GM12891 (cell line): ENCODE measurements at places on chromosomes 1 and 21.

DNA sequence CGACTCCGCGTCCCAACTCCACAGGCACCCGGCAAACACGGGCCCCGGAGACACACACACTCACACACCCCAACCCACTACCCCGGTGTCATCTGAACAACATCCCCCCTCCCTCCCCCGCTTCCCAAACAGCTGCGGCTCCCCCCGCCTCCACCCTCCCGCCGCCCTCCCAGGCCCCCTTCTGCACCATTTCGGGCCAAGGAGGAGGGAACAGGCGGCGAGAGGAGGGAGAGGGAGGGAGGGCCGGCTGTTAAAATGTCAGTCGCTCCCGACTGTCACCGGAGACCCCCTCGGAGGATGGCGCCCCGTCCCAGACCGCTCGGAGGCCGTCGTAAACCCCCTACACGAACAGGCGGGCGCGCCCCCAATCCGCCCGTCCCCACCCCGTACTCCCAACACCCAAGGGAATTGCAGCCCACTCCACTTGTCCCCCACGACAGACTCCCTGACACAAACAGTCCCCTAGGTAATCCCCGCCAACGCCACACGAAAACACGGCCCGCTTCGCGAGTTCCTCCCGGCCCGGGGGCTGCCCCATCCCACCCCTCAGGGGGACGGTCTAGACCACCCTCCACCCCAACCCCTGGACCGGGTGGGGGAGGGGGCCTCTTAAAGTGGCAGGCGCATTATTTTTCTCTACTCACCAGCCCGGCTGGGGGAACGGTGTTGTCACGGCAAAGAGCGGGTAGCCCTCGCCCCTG is 583 bp downstream of the MEF2D start:
- no peak for DNase-seq

DNA sequence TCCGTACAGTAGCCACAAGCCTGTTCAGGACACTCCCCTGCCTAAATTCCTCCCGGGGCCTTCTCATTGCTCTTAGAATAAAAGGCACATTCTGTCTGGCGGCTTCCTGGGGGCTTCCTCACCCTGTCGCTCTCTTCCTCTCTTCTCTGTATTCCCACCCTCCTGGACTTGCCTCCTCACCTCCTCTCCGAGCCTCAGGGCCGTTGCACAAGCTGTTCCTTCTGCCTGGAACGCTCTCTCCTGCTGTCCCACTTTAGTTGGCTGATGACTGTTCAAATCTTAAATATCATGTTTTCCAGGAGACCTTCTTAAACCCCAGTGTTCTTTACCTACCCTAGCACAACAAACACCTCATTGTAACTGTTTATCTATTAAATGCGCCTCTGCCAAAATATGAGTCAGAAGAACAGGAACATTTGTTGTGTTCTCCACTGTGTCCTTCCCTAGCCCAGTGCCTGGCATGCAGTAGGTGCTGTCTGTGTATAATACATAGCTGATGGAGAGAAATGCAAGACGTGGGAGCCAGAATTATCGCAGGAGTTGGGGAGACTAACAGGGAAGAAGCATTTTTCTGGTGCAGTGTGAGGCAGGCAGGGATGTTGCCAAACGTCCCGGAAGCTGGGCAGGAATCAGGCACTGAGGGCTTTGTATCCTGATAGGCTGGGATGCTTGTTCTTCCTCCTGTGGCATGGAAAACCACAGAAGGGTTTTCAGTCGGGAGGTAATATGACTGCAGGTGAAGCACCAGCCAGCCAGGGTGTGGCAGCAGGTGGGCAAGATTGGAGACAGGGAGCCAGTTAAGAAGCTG is 24.1 kb upstream of the THRAP3 start:
- no peak for DNase-seq

- no peak for DNase-seq
Observed at GRCh38 chr1:51325878-51326755, 4.2 kb downstream of the TTC39A start.

GRCh38 chr21:15837645-15838044 is 107.9 kb downstream of the USP25 start:
- no peak for DNase-seq

DNA sequence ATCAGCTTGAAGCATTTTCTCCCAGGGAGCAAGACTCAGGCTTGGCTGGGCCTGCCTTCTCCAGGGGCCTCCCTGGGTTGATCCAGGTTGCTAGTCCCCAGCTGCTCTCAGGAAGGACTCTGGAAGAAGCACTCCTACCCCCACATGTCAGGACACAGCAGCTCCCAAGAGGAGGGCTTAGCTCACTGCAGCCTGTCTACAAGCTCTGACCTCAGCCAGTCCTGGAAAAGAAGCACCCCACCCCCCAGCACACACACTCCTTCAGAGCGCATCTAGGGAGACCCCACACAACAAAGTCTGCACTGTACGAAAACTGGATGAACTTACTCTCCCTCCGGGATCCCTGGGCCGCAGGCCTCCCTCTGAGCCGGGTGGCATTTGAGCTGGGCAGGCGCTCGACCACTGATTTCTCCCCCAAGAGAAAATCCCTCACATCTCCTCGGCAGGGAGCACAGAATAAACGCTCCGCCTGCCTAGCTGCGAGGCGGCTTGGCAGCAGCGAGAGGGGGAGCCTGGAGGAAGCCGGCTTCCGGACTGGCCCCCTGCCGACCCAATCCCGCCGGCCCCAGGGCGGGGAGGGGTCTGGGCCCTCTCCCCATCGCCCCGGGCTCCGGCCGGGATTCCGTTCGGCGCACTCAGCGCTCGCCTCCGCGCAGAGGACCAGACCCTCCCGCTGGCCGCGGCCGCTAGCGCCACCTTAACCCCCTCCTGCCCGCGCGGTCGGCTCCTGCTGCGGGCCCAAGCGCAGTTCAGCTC is at the start of gene KCNA2:
Gene KCNA2, minus strand, starts transcription at position 458 of the 756 bp plus-strand sequence. CDS start 1,576 bp downstream, outside the sequence.
- DNase-seq: no peak

GRCh38 chr1:177772386-177772960 is 197.4 kb downstream of the SEC16B start:
- no peak for DNase-seq

DNA sequence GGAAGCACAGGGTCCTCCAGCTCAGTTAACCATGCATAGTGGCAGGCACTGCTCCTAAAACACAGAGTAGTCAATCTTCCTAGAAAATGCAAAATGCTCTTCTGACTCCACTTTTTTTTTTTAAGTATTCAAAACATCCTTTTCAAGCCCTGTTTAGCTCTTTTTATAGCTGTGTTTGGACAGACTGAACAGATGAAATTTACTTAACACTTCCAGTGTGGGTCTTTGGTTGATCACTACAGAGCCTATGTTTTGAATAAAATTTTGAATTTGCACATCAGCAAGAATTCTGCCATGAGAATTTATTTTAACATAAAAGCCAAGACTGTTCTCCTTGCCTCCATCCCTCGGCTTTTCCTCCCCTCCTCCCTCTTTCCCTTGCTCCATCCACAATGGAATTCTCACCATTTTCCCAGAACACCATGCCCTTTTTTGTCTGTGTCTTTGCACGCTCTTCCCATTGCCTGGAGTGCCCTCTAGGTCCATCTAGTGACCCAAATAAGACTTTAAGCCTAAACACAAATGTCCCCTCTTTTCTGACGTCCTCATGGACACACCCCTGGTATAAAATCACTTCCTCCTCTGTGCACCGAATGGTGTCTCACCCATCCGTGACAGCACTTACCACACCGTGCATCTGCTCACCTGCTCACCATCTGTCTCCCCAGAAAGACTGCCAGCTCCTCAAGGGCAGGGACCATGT is 24.0 kb upstream of the CPT2 start:
- peak; percentile 53 for DNase-seq

DNA sequence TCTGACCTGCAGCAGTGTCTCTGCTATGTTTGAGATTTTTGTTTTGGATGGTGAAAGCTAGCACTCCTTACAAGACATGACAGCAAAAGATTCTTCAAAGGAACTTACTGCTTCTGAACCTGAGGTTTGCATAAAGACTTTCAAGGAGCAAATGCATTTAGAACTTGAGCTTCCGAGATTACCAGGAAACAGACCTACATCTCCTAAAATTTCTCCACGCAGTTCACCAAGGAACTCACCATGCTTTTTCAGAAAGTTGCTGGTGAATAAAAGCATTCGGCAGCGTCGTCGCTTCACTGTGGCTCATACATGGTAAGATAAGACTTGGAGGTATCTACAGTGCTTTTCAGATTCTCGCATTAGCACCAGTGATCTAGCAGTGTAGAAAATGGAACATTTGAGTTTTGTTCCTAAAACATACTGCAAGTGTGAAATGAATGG is 200.2 kb downstream of the PDE4B start:
- no peak for DNase-seq

DNA sequence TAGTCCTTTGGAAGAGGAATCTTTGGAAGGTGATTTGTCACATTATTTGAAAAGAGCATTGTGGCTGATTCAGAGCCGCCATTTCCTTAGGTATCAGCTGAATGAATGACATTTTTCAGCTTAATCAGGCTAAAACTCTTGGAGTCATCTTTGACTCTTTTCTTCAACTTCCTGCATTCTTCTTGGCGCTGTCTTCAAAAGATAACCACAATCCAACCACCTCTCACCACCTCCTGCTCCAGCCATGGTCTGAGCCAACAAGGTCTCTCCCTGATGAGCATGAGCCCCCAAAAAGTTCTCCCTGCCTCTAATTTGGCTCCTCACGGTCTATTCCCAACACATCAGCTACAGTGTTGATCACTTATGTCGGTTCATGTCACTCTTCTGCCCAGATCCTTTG is 297.6 kb upstream of the RUNX1 start:
- DNase-seq: no peak

GRCh38 chr1:241822846-241823245 is 25.2 kb upstream of the EXO1 start:
- DNase-seq: no peak

DNA sequence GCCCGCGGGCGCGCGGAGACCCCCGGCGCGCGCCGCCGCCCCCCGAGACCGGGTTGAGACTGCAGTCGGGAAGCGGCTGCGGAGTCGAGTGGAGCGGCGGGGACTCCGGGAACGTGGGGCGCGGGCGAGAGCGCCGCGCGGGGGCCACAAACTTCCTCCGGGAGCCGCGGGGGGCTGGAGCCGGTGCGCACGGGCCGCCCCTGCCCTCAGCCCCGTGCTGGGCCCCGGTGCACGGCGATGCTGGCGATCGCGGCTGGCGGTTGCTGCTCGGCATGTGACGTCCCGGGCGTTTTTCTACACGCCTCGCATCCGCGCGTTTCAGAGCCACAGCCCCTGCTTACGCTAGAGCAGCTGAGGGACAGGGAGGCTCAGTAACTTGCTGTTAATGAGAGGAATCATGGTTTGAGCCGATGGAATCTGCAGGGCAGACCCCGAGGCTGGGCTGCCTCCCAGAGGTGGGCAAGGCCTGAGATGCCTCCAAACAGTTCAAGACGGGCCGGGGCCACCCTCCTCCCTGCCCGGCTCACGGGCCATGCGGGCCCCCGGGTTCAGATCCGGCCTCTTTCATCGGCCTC is 520 bp downstream of the TMEM201 start:
- DNase-seq: peak; percentile 22

DNA sequence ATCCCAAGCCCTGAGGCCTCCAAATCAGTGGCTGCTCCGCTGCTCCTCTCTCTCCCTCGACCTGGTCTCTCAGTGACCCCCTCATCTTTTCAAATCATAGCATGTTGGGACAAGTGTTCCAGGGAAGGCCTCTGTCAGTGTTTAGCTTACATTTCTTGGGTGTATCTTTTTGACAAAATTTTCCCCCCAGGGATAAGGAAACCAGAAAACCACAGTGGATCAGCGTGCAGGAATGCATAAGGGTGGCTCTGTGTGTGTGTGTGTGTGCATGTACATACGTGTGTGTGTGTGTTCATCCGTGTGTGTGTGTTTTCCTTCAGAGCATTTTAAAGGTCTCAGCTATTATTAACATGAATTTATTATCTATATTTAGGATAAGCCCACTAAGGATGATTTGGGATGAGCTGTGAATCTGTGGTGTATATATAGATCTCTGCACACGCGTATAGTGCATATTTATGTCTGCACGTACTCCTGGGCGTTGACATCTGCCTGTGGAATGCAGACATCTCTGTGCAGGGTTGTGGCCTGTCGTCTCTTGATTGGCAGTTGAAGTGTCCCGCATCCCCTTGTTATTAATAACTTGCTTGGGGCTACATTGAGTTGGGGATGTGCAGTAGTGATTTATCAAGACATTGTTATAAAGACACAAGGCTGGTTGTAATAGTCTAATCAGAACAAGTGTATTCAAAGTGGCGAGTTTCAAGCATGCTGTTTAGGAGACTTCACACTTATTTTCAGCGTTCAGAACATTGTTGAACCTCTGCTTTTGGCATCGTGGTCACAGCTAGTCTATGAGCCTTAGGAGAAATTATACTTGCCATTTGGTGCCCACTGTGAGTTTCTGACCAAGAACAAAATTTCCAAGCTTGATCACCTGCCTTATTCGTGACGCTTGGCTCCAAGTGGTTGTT is 55.6 kb downstream of the GALNT2 start:
- DNase-seq: no peak

GRCh38 chr1:220431554-220432239 is 96.2 kb upstream of the MARK1 start:
- no peak for DNase-seq
